SW 1271 (cell line): ENCODE measurements at places on chromosomes 1 and 21.

DNA sequence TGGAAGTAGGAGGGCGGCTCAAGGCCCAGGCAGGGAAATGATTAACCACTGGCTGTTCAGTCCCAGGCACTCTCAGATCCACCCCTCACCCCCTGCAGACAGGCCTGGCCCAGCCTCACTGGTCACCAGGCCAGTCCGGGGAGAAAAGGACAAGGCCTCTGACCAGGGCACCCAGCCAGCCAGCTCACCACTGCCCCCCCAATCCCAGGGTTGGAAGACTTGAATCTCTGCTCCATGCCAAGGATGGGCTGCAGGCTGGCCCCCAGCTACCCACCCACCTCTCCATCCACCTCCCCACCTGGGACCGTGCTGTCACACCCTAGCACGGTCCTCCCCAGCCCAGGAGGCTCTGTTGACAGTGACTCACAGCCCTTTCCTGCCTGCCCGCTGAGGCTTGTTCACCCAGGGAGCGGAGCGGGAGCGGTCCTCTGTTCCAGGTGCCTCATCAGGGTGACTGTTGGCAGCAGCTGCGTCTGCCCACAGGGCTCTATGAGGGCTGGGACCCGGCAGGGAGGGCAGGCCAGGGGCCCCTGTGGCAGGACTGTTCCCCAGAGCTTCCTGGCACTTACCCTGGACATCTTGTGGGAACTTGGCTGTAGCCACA, 2.2 kb downstream of the LAD1 start:
- no peak for DNase-seq

DNA sequence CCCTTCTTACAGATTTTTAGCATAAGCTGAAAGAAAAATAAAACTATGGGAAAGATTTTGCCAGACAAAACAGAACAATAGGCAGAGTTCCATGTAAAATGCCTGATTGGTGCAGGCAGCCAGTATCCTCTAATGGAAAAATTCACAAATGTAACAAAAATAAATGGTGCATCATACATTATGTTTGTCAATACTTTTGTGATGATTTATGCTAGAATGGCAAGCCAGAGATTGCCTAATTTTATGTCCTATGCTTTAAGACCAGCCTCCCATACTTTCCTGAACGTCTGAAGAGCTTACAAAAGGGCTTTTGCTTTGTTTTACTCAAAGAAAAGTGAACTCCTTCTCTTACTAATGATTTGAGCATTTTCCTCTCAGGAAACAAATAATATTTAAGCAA, 81.5 kb upstream of the KCNJ15 start:
- DNase-seq: no peak

- DNase-seq: no peak
These were observed 68.4 kb upstream of the TENT5C start for GRCh38 chr1:117537291-117537920.

- no peak for DNase-seq
These were observed 115.6 kb upstream of the NGF start for GRCh38 chr1:115453666-115454065.

DNA sequence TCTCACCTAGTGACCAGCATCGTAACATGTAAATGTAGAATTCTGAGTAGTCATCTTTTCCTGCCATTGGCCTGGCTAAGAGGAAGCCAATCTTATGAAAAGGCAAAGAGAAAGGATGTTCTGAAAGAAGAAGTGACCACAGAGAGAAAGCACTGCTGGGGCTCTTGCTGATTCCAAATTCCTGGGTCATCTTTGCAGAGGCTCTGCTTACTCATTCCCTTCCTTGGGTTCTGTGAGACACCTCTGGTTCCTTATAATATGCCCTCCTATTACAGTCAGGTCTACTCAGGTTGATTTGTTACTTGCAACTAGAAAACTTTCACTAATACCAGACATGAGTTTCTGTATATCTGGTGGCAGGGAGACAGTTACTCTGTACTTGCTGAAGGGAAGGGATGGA, 198.8 kb upstream of the C8B start:
- DNase-seq: no peak

- DNase-seq: no peak
These were observed 99.5 kb downstream of the MAN1A2 start for GRCh38 chr1:117466761-117467160.

GRCh38 chr1:226915672-226915995, 24.5 kb upstream of the COQ8A start:
- no peak for DNase-seq

DNA sequence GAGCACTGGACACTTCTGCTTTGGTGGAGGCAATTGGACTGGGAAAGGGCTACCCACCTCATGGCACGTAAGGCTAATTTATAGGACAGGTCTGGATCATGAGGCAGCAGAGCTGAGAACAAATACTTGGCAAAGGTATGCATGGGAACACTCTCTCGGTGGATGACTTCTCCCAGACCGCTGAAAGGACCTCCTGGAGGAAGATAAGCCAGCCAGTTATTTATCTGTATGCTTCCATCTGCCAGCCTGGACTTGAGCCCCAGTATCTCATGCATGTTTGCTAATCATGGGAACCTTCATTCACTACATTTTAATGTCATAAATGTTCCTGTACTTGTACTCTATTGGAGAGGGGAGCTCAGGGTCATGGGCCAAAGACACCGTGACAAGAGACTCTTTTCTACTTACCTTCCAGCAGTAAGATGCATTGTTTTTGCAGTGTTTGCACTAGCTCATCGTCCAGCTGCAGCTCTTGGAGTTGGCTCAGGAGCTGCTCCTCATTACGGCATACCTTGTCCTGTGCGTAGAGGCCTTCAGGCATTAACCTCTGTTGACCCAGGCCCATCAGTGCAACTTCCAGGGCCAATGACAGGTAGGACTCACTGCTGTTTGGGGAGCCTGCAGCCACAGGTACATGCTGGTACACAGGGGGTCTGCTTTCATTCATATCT, 23.7 kb downstream of the UROD start:
- no peak for DNase-seq

DNA sequence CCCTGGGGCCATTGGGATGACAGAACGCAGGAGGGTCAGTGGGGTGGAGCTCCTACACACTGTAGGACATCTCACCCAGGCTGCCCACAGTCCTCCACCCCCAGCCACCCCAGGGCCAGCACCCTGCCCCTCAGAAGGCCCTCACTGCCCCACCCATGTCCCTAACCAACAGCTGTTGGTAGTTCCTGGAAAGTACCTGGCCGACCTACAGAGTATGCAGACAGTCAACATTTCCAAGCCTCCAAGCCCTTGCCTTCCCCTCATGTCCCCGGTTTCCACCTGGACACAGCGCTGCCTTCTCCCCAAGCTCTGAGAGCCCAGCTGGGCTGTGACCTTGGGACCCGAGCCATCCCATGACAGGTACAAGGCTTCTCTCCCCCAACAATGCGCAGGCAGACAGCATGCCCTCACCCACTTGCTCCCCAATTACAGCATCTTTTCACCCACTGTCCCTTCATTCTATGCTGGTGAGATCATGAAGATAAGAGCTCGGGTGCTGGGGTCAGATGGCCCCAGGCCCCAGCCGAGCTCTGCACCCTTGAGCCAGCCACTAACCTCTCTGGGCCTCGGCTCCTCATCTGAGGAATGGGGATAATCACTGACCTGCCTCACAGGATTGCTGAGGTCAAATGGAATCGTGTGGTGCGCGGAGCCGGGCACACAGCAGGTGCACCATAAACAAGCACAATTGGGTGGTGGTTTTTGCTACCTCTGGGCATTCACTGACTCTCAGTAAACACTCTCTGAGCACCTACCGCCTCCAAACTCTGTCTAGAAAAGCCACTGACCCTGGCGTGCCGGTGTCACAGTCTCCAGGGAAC, 11.2 kb downstream of the LAPTM5 start:
- DNase-seq: no peak

DNA sequence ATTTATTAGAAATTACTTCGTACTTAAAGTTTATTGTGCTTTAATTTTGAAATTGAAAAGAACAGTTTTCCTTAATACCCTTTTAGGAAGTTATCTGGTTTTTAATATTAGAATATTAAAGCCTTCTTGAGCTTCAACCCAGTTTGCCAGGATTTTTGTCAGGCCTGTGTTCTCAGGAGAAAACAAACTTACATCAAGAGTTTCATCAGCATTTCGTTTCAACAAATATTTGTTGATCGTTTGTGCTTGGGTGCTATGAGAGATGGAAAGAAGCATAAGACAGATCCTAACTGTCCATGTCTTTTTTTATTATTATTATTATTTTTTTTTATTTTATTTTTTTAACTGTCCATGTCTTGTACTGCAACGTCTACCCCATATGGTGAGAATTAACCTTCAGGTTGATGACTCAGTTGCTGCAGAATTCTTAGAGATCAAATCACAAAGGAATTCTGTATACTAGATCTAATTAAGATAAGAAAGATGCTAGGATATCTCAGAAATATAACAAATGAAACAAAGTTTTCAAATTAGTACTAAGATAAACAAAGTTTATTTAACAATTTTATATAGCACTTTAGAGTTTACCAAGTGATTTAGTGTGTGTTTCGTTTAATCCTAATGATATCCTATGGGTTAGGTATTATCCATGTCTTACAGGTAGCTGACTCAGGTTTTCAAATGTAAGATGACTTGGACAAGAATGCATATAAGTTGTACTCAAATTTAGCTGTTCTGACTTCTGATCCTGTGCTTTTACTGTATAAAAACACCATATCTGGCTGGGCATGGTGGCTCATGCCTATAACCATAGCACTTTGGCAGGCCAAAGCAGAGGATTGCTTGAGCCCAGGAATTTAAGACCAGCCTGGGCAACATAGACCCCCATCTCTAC, 14.3 kb downstream of the FBXO28 start:
- no peak for DNase-seq

DNA sequence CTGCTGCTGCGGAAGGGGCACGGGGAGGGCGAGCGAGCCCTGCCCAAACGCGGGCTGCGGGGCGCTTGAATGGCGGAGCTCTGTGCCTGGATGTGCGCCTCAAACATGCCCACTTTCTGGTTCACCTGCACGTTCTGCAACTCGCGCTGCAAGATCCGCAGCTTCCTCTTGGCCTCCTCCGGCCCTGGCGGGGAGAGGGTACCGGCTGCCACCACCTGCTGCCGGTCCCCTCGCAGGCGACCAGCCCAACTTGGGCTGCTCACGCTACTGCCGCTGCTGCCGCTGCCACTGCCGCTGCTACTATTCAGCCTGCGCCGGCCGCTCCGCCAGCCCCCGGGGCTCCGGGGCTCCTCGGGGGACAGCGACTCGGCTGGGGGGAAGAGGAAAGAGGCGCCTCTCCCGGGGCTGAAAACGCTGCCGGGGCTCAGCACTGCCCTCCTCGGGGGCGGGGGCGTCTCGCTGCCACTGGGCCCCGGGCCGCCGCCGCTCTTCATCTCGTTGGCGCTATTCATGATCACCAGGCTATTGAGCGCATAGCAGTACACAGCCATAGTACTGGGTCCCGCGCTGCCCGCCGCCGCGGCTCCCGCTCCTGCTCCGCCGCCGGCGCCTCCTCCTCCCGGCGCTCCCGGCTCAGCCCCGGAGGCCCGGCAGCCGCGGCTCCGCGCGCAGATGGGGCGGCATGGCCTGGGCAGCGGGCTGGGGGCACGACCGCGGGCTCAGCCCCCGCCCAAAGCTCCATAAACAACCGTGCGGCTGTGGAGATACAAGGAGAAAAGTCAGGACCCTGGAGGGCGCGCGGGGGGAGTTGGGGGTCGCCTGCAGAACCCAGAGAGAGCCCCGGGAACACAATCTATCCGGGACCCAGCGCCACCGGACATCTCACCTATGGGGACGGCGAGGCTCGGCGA, 1.9 kb downstream of the ITPKB start:
- no peak for DNase-seq

GRCh38 chr1:201896951-201897391, 8.3 kb downstream of the SHISA4 start:
- DNase-seq: no peak

DNA sequence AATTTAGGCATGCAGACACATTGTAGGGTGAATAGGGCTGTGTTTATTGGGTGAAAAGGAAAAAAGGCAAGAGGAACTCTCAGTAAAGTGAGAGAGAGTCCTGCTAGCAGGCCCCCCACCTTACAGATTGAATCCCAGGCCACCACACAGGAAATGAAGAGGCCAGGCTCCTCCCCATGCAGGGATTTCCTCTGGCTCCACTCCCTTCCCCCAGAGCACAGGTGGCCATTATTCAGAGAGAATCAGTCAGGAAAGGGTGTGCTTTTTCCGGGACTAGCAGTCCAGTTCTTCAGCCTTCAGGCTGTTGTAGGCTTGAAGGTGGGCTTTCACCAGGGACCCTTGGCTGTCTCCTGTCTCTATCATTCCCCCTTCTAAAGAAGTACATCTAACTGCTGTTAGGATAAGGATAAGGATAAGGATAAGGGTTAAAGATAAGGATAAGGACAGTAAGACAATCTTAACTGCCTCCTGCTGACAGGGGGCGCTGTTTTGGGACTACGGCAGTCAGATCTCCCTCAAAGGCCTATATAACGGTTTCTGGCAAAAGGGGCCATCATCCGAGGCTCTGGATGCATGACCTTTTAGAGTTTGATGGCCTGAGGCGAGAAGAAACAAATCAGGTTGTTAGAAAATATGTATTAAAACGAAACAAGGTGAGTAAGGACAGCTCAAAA, 26.3 kb downstream of the ZNF648 start:
- no peak for DNase-seq

DNA sequence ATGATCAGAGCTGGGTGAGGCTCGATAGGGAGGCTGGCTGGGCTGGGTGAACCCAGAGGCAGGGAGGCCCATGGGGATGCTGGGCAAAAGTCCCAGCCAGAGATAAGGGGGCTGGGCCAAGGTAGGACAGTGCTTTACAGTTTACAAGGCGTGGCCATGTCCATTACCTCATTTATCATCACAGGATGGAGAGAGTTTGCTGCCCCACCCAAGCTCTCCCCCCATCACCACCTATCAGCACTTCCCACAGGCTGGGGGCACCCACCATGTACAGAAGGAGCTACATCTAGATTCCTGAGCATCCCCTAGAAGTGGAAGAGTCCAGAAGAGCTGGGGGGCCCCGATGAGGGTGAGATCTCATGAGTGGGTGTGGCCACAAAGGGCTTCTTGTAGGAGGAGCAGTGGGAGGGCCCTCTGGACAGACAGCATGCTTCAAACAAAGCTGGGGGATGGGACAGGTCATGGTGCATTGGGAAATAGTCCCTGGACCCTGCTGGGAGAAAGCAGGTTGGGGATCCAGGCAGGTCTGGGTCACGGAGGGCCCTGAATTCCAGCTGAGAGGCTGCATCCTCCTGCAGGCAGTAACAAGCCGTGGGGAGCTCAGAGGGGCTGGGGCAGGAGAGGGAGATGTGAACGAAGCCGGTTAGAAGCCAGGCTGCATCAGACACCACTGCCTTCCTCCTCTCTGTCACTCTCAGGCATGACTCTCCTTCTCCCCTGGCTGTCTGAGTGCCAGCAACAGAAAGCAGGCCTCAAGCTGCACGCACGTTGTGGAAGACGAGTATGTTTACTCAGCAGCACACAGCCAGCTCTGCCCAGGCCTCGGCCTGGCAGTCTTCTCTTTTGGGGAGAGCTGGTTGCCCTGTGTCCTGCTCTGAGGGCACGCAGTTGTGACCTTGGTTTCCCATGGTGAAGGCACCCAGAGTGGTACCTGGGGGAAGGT, 202.3 kb downstream of the HIVEP3 start:
- DNase-seq: no peak

GRCh38 chr1:7960165-7960564, 1.3 kb upstream of the PARK7 start:
- no peak for DNase-seq
